ENCODE measurements at places on chromosomes 4 and X.
A peak's percentile ranks its signal among the peaks of the same experiment; 100 is the strongest.

DNA sequence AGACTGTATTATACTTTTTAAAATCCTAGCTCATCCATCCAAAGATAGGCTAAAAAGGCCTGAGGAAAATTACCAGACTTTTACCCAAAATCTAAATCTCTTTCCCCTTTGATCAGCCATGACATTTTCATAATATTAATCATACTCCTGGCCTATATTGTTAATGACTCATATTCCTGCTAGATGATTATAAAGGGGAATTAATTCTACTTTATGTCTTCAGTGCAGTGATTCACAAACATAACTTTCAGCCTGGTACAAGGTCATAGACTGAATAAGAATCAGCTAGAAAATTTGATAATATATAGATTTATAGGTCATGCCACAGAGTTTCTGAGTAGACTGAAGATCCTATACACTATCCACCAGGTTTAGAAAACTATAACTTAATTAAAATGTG lies 1905.4 kb downstream of the C4orf33 start:
- no peak for DNase-seq

GRCh38 chr4:41192136-41192535 lies 22.2 kb downstream of the APBB2 start:
- no peak for DNase-seq

DNA sequence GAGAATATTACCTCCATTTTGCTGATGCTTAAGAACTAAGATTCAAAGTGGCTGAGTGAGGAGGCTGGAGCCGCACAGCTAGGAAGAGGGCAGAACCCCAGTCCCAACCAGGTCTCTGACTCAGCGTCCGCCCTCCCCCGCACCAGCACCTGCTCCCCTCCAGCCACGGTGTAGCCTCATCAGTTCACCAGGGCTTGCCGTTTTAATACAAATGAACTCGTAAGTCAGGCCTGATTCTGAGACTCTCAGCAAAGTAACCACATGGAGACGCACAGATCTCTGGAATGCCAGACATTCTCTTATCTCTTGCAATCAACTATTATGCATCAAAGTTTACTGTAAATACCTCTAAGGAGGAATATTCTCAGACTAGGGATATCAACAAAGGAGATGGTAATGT lies 52.4 kb downstream of the ENPP6 start:
- peak; percentile 44 for DNase-seq

GRCh38 chr4:157447195-157447594 lies 226.7 kb downstream of the GRIA2 start:
- DNase-seq: no peak

- DNase-seq: no peak
Observed at GRCh38 chr4:13162886-13163285, 321.3 kb downstream of the RAB28 start.

DNA sequence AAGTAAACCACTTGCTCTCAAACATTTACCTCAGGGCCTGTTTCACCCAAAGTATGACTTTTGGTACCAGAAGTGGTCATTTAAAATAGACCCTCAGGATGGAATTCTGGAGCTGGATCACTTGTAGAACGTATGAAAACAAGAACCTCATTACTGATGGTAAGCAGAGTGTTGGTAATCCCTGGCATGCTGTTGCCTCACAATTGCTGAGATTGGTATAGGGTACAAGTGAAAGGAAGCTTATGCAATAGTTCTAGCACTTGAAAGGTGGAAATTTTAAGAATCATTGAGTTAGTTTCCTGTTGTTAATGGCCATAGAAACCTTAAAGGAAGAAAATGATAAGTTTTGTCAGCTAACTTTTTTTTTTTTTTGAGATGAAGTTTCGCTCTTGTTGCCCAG lies 22.3 kb upstream of the THOC2 start:
- no peak for DNase-seq

DNA sequence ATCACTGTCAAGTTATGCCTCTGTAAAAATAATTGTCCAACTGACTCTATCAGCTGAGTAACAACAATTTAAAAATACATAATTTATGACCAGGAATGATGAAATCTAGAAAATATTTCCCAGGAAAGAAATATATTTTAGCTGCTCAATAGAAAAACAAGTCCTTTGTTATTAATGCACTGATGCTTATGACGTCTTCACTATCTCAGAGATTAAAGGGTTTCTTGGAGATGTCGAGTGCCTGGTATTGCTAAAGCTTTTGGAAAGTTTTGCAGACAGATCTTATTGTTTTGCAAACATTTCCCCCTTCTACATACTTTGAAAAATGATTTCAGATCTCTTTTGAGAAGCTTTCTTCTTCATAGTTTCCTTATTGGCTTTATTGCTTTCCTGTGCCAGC lies 154.6 kb upstream of the RPS6KA3 start:
- DNase-seq: no peak

DNA sequence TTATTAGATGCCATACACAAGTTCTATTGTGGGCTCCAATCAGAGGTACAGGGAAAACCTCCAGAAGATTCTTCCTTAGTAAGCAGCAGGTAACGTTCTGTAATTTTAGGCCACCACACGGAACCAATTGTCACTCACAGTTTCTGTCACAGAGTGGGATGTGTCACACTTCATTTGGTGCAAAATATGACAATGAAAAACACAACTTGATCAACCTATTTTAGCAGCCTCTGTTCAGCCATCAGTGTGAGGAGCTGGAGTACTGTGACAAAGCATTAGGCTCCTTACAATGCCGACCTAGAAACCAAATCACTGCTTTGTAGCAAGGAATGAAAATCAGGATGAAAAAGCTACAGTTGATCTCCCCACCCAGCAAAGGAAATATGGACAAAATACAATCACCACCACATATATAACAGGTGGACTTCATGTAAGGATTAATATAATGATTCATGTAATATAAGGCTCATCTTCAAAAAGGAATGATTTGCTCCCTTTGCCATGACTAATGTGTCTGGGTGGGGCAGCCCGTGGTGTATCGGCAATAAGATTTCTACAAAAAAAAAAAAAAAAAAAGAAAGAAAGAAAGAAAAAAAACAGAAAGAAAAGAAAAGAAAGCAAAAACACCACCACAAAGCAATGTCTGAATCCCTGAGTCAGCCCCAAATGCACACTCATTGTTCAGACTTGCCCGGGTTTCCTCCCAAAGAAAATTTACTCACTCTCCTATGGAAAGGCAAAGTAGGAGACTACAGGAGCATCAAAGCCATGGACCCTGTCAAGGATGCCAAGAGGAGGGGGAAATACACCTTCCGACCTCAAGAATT lies 36.0 kb downstream of the SLC9A7 start:
- DNase-seq: no peak

DNA sequence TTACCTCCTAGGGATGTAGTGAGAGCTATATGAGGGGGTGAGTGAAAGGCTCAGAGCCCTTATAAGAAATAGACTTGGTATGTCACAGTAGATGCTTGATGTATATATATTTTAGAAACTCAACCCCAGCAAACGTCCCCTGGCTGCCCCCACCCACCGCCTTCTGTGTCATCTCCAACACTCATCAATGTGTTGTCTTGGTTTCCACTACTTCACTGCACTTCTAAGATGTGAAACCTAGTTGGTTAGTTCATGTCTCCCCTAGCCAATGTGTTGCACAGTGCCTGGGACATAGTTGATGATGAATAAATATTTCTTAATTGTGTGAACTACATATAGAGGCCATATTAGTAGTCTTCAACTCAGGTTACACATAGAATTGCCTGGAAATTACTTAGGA lies 4.4 kb downstream of the FGFBP2 start:
- DNase-seq: no peak

DNA sequence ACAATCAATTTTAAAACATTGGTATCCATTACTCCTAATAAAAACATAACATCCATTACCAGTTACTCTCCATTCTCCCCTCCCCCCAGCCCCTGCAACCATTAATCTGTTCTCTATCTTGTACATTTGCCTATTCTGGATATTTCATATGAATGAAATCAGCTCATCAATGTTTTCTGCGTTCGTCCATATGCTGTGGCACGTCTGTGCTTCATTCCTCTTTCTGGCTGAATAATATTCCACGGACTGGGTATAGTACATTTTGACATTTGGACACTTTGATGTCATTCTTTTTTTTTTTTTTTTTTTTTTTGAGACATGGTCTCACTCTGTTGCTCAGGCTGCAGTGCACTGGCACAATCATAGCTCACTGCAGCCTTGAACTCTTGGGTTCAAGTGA lies 5.2 kb downstream of the DNASE1L1 start:
- DNase-seq: no peak

- peak; percentile 29 for DNase-seq
Observed at GRCh38 chrX:108584617-108585211, 145.1 kb downstream of the COL4A5 start.

DNA sequence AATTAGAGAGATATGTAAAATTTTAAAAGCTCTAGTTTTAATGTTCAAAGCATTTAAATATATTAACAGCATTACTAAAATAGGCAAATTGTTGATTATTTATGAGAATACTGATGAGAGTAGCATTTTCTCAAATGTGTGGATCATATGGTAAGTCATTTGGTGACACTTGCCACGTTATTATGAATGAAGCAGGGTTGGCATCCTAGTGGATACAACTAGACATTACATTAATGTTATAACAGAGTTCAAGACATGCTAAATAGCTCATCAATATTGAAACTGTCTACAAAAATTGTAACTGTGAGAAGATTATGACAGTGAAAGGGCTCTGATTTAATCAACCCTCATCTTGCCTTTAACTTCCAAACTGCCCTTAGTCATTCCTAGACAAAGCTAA lies 171.1 kb downstream of the PDGFC start:
- DNase-seq: no peak

- no peak for DNase-seq
Observed at GRCh38 chr4:18291256-18291655, 269.7 kb upstream of the LCORL start.

DNA sequence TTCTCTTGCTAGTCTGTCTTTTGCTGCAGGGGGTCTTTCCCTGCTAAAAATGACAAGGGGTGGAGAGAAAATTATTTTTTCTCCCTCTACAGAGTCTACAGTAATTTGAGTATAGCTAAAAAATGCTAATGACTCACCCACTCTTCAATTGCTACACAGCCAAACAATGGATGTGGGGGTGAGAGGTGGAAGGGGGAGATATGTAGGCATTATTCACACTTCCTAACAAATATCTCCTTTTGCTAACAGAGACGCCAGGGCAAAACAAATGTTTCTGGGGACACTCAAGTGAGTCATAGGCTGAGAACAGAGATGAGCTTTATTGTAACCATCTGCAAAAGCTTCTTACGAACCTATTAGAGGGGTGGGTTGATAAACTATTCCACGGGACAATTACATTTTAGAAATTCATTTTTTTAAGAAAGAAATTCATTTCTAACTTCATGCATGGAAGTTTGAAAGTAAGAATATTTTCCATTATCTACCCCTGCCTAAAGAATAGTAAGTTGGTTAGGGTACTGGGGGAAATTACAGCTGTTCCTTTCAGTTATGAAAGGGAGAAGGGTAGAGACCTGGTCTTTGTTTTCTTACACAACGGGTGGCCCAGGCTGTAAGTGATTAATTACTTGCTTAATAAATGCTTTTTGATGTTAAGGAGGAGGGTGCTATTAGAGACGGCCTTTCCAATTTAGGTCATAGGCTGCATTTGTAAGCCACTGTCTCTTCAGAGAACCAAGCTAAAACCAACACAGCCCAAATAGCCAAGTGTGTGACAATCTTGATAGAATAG lies 12.8 kb downstream of the SCD5 start:
- no peak for DNase-seq

GRCh38 chr4:138595171-138595570 lies 353.0 kb upstream of the SLC7A11 start:
- no peak for DNase-seq

- no peak for DNase-seq
Observed at GRCh38 chr4:15163284-15163645, 161.0 kb downstream of the CPEB2 start.

DNA sequence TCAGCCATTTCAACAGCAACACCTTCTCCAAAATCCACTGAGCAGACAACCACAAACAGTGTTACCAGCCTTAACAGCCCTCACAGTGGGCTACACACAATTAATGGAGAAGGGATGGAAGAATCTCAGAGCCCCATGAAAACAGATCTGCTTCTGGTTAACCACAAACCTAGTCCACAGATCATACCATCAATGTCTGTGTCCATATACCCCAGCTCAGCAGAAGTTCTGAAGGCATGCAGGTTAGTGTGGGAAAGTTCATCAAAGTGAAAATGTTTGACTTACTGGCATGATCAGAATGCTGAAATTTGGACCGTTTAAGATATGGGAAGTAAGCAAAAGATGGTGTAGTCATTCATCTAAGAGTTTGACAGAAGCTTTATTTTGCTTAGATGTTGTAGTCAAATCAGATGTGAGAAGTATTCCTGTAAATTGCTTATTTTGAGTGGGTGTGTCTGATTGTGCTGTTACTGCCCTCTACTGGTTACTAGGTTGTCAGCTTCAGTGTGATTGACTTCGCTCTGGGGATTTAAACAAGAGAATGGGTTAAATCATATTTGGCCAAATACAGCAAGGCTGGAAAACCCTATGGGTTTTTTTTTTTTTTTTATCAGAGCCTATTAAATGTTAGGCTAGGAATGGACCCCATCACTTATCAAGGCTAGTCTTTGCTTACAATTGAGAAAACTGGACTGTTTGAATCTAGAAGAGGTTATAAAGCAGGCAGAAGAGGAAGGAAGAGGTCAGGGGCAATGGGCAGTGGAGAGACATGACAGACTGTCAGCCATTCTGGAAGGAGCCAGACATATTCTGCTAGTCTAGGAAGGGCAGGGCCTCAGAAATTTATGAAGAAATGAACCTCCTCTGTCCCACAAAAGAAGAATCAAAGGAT lies 130.3 kb downstream of the DIPK2B start:
- DNase-seq: no peak

- DNase-seq: no peak
Observed at GRCh38 chr4:73053076-73053475, 16.4 kb downstream of the COX18 start.

DNA sequence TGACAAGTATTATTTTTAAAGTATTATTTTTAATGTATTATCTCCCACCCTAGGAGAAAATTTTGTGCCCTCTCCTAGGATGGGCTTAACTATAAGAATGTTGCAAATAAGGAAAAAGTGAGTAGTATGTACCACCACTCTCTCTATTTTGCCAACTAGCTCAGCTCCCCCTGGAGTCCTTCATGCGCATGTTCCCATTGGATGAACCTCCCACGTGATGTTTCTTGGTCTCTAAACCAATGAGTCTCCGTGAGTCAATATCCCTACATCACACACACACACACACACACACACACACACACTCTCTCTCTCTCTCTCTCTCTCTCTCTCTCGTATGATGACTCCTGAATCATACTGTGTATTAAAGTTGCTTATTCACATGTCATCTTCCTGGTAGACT lies 129.7 kb upstream of the ZFP42 start:
- no peak for DNase-seq

DNA sequence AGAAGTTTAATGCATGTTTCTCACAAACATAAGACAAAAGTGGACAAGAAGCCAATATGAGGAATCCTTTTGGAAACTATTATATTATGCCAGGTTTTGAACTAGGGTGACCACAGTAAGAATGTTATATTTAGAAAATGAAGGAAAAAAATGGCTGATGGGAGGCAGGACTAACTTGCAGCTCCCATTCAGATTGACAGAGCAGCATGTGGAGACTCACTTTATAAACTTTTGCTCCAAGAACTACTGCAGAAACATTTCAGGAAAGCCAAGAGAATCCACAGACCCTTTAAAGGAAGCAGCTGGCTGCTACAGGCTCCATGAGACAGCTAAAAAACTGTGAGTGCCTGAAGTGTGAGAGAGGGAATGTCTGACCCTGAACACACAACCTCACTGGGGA lies 738.6 kb upstream of the GRIA3 start:
- no peak for DNase-seq

- DNase-seq: peak; percentile 63
Observed at GRCh38 chr4:9765091-9765490, 16.3 kb upstream of the DRD5 start.

- no peak for DNase-seq
Observed at GRCh38 chrX:131405497-131405896, 116.4 kb upstream of the IGSF1 start.

All from WTC11 (cell line).